ENCODE measurements at places on chromosomes 7 and 10.

GRCh38 chr10:72310241-72310633 lies 36.5 kb downstream of the DDIT4 start:
- no peak for DNase-seq

- DNase-seq, result no peak
Observed at GRCh38 chr7:25854059-25854458, 297.9 kb upstream of the NFE2L3 start.

GRCh38 chr10:12777840-12778585 lies 223.5 kb downstream of the CCDC3 start:
- no peak for DNase-seq

GRCh38 chr7:66837007-66837406 lies 84.0 kb upstream of the TMEM248 start:
- DNase-seq, result peak; percentile 43

- DNase-seq, result no peak
Observed at GRCh38 chr10:125125951-125126735, 34.2 kb downstream of the CTBP2 start.

DNA sequence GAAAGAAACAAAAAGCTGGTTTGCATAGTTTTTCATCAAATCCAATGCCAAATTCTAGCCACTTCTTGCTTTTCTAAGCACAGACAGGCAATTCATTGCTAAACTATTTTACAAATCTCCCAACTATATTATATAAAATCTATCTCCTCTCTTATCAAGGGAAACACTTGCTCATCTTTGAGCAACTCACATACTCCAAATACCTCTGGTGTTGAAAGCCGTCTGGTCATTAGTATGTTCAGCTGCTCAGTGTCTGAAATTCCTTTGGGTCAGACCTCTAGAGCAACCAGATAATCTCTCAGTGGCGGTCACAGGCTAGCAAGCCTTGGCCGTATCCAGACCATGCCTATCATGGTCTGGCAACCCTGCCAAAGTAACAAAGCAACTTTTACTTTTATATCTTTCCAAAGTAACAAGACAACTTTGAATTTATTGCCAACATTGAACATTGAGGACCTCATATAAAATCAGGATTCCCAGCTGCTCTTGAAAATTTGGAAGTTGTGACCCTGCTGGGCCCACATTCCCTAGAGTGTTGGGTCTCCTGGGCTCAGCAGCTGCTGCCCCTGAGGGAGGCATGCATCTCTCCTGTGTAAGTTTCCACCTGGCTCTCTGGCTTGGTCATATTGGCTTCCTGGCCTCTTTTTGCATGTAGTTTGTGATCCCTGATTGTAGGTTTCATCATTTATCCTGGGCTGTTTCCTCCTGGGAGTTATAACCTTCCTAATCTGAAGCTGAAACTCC lies 56.8 kb upstream of the LANCL2 start:
- DNase-seq, result no peak

DNA sequence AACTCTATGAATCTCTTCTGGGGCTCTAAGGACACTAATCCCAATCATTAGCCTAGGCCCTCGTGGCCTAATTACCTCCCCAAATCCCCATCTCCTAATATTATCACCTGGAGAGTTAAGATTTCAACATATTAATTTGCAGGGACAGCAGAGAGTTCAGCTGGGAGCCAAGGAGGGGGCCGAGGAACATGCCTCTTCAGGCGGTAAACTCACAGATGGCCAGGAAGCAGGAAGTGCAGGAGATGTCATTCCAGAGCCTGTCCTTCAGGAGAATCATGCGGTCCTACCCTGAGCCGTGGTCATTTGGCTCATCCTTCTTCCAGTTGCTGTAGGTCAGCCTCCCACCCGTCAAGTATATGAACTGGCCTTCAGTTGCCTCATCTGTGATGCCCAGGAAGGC lies 21.9 kb upstream of the SFTPA2 start:
- no peak for DNase-seq

- DNase-seq, result peak; percentile 15
Observed at GRCh38 chr10:20858292-20859124, 38.6 kb downstream of the NEBL start.

DNA sequence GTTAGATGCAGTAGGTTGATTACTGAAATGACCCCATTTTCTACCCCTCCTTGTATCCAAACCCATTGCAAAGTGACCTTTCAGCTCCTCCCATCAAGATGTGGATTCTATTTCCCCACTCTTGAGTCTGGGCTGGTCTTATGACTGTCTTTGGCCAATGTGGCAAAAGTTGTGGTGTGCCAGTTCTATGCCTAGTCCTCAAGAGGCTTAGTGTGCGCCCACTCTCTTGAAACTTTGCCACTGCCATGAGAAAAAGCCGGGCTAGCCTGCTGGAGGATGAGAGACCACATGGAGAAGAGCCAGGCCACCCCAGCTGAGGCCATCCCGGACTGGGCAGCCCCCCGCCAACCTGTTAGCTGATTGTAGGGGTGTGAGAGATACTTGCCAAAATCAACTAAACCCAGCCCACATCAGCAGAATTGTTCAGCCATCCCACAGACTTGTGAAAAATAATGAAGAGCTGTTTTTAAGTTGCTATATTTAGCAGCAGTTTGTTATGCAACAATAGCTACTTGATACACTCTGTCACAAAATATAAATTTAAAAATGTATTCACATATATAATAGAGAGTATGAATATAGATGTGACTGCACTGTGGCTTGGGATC lies 131.0 kb upstream of the PALS2 start:
- peak; percentile 47 for DNase-seq

Measured in natural killer cell (primary cell).